ENCODE measurements at places on chromosomes 4 and X.

GRCh38 chrX:80021621-80022020, 7.1 kb downstream of the TBX22 start:
- no peak for DNase-seq

DNA sequence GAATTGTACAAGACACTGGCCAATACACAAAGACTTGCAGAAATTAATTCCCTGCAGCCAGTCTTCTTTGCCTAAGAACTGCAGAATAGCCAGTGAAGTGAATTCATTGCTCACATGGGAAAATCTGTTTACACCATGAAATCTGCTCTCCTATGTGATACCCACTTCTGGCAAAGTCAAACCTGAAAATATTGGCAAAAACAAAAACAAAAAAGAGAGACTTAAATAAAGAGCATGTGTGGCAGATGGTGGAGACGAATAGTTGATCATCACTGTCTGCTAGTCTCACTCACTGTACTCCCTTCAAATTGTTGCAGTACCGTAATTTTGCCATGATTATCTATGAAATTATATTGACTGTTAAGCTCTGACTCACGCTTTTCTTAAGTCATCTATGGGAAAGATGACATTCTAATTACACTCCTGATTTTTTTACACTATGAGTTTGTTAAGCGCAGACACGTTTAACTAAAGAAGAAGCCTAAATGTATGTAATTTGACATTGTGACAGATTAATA, 406.8 kb downstream of the PCDH7 start:
- no peak for DNase-seq

DNA sequence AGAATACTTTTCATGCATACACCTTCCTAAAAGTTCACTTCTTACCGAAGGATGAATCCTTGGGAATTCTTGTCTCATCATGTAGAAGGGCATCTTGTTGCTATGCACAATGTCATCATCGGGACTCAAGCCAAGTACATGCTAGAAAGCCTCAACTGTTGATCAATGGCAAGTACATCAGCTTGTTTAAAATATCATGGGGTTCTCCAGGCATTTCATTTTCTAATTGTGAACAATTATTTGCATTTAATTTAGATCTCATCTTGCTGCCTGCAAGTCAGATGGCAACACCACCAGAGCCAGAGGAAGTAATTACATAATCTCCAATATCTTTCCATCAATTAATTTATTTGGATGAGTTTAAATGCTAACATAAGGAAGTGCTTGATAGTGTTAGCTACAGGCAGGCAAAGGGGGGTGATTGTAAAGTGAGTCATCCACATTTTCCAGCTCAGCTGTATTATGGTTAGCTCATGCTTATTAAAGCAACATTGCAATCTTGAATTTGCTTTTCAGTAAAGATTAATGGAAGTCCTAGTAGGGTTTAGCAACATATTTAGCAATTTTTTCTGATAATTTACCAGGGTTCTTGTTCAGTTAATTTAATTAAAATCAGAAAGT, 356.5 kb downstream of the CBLL2 start:
- no peak for DNase-seq

GRCh38 chr4:13918110-13918509, 290.6 kb upstream of the BOD1L1 start:
- no peak for DNase-seq

- DNase-seq, result peak; percentile 24
Observed at GRCh38 chr4:25180524-25181131, 20.4 kb upstream of the SEPSECS start.

- DNase-seq, result no peak
Observed at GRCh38 chr4:105246712-105247111, 100.0 kb downstream of the TET2 start.

DNA sequence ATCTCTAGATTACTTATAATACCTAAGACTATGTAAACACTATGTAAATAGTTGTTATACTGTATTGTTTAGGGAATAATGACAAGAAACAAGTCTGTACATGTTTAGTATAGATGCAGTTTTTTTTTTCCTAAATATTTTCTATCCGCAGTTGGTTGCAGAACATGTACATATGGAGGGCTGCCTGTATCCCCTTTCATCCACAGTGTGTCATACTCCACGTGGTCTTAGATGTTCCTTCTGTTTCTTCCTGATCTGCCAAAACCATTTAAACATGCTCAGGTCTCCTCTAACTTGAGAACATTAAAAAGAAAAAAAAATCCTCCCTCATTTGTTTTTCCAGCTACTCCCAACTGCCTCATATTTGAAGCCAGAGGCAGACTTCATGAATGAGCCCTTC, 14.0 kb downstream of the OCIAD1 start:
- no peak for DNase-seq

DNA sequence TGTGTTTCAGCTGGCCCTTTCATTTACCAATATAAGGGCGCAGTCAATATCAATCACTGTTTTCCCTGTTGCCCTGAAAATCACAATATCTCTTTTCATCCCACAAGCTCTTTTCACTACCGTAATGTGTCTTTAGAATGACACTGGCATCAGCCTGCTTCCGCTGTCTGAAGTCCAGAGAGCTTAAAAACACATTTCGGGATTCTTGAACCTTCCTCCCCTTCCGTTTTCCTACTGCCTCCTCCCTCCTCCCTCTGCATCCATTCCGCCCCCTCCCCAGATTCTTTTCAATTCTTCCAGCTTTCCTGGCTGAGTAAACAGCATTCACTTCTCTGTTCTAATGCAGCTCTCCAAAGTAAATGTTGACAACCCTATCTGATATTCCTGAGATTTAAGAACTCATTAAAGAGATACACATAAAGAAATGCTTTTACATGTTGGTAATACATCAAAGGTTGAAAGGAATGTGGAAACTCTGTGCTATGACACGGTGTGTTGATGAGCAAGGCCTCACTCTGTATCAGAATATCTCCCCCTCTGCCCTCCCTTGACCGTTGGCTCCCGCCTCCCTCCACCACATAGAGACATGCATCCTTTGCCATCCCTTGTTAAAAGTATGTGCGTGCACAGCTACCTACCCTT, 83.5 kb upstream of the SPRY1 start:
- no peak for DNase-seq

GRCh38 chrX:38561951-38562719, 793 bp downstream of the TSPAN7 start:
- DNase-seq, result peak; percentile 6

GRCh38 chr4:2436301-2436700, 17.5 kb downstream of the CFAP99 start:
- DNase-seq, result no peak

DNA sequence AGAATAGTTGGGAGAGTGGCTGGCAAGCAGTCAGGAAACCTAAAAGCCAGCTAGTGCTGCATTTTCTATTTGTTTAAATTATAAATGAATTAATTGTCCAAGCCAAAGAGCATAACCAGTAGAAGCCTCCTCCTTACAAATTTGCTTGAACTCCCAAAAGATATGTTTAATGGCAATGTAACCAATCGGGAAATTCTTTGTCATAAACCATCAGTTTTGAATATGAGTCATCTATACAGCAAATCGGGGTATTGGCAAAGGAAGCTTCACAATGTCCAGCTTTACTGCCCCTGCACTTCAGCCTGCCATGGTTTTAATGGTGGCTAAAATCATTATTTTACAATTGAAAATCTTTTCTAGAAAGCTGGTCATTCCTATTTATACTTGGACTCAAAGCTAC, 216.6 kb downstream of the SHROOM3 start:
- no peak for DNase-seq

All from activated CD4-positive, alpha-beta T cell treated with anti-CD3 and anti-CD28 coated beads for 4 hours (primary cell).